ENCODE measurements at places on chromosomes 6 and 20. TPM values are rescaled to one million over a fixed set of nuclear protein-coding genes. Genes with fewer than 3 reads are reported as not detected.

PDCD2 gene
- polyA plus RNA-seq = 88.6 TPM

SLC25A27 gene
- polyA plus RNA-seq = 35.1 TPM

TPBG gene
- 30.9 TPM for polyA plus RNA-seq

CST11 gene
- polyA plus RNA-seq = not detected

DNA sequence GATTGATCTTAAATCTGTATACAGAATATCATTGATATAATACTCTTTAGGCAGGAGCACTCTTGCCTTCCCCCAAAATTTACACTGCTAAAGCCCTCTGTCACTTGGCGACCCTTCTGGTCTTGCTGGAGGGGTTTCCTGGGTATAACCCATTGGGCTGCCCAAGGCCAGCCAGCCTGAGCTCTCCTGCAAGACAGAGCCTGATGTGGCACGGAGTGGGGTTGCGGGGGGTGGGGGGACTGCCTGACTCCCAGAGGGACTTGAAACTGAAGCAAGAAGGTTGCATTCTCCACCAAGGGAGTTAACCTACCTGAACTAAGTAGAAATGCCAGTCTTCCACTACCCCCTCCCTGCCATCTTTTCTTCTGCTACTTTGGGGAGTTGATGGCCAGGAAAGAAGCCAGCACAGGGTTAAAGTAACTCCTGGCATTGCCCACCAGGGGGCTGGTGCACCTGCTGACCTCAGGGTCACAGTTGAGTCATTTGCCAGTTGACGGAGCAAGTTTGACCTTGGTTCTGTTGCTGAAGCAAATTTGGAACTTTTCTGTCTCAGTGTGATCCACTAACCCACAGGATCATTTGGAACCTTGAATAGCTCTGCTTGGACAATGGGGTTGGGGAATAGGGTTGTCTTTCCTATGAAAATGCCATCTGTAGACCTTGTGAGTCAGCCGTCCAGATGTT is 79.4 kb downstream of the ASXL1 start:
- DNase-seq = no peak

DNA sequence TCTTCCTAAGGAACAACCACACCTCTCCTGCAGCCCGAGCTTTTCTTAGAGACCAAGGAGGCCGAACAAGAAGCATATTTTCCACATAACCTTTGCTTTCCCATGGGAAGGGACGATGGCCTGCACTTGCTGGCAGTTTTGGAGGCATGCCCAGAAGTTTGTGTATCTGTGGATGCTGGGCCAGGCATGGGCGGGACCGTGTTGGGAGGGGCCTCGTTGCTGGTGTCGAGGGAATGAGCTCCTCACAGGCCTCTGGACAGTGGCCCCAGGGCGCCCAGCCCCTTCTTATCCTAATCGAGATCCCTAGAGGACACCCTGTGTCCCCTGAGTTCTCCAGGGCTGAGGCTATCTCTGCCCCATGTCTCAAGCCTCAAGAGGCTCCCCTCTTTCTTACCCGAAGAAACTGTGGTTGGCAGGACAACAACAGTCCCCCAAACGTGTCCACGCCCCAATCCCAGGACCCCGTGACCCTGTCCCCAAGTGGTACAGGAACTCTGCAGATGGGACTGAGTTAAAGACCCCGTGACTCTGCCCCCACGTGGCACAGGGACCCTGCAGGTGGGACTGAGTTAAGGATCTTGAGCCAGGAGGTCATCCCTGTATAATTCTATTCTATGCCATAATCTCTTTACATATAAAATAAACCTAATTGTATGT is 99.5 kb upstream of the BHLHE23 start:
- no peak for DNase-seq

DNA sequence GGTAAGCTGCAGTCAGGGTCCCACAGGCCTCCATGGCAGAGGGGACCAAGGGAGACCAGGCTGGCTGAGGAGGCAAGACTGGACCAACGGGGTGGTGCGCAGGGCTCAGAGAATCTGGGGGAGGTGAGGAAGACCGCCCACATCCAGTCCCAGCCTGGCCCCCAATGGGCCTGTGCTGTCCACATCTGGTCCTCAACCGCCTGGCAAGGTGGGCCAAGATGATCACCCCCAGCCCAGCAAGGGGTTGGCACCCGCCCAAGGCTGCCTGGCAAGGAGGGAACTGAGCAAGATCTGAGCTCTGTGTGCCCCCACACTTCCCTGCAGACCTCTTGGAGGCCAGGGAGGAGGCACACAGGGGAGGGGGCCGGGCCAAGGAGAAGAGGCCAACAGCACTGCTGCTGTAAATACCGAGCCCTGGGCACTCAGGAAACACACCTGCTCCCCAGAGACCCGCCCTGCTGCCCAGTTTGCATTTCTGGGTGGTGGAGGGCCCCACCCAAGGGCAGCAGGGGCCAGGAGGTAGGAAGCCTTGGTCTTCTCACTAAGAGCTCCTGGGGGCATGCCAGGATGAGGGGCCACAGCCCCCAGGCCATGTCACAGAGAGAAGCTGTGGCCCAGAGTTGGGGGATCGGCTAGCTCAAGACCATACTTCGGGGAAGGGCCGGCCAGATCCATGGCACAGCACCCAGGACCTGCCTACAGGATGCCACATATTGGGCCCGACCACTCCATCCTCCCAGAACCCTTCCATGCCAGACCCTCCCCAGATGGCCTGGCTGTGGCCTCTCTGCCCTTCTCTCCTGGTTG is 109.6 kb downstream of the ASXL1 start:
- DNase-seq = no peak

DNA sequence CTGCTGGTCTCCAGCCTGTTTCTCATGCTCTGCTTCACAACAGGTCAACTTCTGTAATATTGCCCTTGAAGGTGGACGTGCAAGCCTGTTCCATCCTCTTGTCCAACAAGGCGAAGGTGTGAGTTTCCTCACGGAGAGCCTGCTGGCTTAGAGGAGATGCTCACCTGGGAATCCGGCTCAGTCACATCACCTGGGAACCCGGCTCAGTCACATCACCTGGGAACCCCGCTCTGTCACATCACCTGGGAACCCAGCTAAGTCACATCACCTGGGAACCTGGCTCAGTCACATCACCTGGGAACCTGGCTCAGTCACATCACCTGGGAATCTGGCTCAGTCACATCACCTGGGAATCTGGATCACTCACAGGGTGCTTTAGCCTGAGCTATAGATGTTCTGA is 230.1 kb downstream of the ERMARD start:
- DNase-seq = no peak

DNA sequence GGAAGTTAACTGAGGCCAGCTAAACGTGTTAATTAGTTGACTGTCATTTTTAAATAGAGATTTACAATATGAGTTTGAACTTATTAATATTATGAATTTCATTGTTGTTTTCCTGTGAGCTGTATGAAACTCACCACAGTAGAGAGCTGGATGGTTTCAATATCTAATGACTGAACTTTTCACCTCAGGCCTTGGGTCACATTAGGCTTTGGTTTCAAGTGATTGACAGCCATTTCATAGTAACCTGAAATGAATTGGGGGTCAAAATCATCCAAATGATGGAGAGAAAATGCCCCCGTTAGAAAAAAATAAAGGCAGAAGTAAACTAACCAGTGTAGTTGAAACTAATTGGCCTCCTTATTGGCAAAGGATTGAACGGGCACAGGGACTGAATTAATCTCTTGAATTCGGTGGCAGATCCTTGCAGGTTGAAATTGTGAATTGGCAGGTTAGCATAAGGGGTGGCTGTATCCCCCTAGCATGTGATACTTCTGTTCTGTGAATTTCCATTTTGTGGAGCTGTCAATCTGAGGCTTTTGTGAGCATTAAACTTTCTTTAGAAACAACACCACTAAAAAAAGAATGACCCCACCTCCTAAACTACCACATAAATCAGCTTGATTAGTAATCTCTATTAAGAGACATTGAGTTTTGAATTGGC is 155.1 kb upstream of the MMS22L start:
- no peak for DNase-seq

GRCh38 chr6:18406955-18407749 is 20.0 kb downstream of the RNF144B start:
- no peak for DNase-seq

- no peak for DNase-seq
Measured at GRCh38 chr20:54532573-54532972, 57.2 kb downstream of the DOK5 start.

- DNase-seq = no peak
Measured at GRCh38 chr6:130515306-130515705, 149.5 kb downstream of the TMEM200A start.
